ENCODE measurements at places on chromosomes 7 and 10.

GRCh38 chr7:155001756-155002410 is 1.0 kb downstream of the PAXIP1 start:
- no peak for DNase-seq

DNA sequence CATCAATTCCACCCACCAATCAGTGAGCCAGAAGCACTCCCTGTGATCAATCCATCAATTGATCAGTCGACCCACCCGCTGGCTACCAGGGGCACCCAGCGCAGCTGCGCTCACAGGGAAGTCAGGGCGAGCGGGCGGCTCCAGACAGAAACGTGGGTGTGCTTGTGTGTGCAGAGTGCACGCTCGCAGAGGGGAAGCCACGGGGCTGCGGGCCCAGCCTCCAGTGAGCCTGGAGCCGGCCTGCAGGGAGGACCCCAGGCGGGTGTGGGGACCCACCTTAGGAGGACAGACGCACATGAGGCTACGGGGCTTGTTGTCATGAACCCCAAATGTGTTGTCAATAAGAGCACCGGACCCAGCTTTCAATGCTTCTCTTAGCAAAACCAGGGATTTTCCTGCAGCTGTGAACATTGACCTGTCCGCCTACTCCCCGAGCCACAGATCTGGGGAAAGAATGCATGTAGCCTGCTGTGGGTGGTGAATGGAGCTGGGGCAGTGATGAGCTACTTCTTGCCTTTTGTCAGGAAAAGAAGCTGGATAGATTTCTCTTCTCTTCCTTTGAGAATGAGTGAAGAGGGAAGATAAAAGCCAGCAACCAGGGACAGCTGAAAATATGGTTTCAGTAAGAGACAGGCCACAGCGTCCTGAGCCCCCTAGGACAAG is 497.8 kb downstream of the DNAJB6 start:
- DNase-seq = no peak

GRCh38 chr10:61066661-61067344 is 122.8 kb upstream of the RHOBTB1 start:
- no peak for DNase-seq

DNA sequence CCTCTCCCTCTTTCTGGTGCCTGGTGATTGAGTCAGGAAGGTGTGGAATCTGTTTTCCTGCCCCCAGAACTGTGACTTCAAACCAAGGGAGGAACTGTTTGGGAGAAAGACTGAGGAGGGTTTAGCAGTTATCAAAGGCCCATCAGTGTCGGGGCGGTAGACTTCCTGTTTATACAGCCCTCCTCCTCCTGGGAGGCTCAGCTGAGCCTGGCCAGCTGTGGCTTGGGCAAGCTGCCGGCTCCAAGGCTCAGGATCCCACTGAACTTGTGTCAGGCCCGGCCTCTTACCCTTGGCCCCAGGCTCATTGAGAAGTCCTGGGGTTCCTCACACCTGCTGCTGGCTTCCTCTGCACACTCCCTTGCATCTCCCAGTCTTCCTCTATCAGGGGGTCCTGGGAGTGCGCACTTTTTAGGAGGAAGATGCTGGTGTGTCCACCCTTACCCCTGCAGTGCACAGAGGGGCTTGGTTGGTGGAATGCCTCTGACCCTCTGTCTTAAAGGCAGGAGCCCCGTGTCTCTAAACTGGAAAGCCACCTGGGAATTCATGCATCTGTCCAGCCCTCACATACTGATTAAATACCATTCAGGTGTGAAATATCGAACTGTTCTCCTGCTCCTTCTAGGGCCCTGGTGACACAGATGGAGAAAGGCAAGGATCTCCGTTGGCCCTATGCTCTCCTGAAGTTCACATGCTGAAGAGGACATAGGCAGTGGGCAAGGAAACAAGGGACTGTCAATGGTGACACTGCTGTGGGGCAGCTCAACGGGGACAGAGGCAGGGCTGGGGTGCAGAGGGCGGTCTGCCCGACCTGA is 32.4 kb downstream of the CXCL12 start:
- DNase-seq = no peak

DNA sequence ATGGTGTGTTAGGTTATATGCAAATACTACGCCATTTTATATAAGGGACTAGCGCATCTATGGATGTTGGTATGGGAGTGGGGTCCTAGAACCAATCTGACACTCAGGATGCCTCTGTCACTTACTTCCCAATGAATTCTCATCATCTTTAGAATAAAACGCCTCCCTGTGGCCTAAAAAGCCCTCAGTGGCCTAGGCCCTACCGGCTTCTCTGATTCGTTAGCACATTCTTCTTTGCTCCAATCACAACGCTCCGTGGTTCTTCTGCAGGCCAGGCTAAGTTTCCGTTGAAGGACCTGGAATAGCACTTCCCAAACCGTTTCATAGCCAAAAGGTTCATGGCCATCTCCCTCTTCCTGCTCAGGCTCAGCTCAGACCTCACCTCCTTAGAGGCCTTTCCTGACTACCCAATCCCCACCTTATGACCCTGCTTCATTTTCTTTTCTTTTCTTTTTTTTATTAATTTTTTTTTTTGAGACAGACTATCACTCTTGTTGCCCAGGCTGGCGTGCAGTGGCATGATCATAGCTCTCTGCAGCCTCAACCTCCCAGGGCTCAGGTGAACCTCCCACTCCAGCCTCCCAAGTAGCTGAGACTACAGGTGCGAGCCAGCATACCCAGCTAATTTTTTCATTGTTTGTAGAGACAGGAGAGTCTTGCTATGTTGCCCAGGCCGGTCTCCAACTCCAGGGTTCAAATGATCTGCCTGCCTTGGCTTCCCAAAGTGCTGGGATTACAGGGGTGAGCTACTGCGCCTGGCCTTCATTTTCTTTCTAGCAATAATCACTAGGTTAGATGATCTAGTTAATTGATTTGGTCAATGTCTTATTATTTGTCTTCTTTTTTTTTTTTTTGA is 24.5 kb upstream of the YWHAG start:
- DNase-seq = no peak

DNA sequence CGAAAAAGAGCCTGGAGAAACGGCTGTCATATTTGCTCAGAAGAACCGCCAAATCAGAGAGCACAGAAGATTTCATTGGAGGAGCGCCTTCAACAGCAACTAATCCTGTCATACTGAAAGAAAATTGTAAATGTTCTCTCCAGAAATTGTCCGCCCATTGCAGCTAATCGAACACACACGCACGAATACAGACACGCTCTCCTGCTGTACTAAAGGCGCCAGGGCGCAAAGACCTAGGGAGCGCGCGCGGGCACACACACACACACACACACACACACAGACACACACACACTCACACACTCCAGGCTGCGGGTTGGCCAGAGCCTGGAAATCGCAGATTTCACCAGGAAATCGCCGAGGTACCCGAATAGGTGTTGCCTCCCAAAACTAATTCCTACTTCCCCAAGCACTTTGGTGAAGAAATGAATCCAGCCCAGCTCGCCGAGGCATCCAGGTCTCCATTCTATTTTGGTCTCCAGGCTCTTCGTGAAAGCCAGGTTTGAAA is at the start of gene CHRM2:
CHRM2 (plus strand) TSS at position 157 of the 505 bp plus-strand sequence. CDS start 146,214 bp downstream, outside the sequence.
- no peak for DNase-seq

GRCh38 chr7:158774952-158775351 is 54.4 kb downstream of the ESYT2 start:
- no peak for DNase-seq

- DNase-seq = no peak
Measured at GRCh38 chr10:129391464-129391863, 75.6 kb upstream of the MGMT start.

DNA sequence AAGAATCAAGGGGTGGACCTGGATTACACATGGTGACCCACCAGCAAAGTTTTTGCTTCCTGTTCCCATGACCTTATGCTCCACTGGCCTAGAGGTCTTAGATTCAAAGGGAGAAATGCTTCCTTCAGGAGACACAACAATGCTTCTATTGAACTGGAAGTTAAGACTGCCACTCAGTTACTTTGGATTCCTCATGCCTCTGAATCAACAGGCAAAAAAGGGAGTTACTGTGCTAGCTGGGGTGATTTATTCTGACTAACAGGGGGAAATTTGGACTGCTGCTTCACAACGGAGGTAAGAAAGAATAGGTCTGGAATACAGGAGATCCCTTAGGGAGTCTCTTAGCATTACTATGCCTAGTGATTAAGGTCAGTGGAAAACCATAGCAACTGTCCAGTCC is 10.3 kb downstream of the TMEM229A start:
- no peak for DNase-seq

Data from stimulated activated CD8-positive, alpha-beta memory T cell treated with anti-CD3 and anti-CD28 coated beads, Interleukin-7, amount 100 ng/mL, for 24 hours (primary cell).